ENCODE measurements at places on chromosomes 5 and 9. TPM values are rescaled to one million over a fixed set of nuclear protein-coding genes. Genes with fewer than 3 reads are reported as not detected.

TGFBI gene
- total RNA-seq, result 23.9 TPM

NUDT12 gene
- total RNA-seq, result 14.3 TPM

- H3K36me3 ChIP-seq, result no peaks in the 10 kb centered on the region
- H3K27me3 ChIP-seq, result no peaks in the 10 kb centered on the region
- DNase-seq, result no peak
- no peak overlapping the region for H3K4me3 ChIP-seq
- H3K27ac ChIP-seq, result no peak overlapping the region
- H3K4me1 ChIP-seq, result peaks cover 17% of the 10 kb centered on the region
Measured at GRCh38 chr9:124726886-124727285, 44.2 kb downstream of the NR6A1 start.

GFI1B gene
- total RNA-seq, result not detected

DNA sequence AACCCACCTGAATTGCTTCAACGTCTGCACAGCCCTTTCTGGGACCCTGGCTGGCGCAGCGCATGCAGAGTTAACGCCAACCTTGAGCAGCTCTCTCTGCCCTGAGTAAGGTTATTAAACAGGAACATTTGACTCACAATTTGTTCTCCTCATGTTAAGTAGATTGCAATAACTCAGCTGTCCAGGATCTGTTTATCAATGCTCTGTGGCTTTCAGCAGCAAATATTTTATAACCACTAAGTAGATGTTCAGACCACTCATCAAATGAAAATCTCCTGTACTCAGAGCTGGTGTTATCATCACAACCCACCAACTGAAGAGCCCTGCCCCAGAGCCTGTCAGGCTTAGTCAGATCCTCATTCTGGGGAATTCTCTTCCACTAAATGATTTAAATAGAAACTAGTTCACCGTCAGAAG is 403.0 kb downstream of the ZNF608 start:
- H3K27me3 ChIP-seq, result no peaks in the 10 kb centered on the region
- no peak overlapping the region for H3K4me3 ChIP-seq
- no peaks in the 10 kb centered on the region for H3K36me3 ChIP-seq
- H3K4me1 ChIP-seq, result peaks cover 13% of the 10 kb centered on the region
- DNase-seq, result no peak

ADAMTS2 gene
- total RNA-seq, result 19.1 TPM

GRCh38 chr9:31824860-31825259 is 559.6 kb upstream of the ACO1 start:
- no peak overlapping the region for H3K4me3 ChIP-seq
- no peaks in the 10 kb centered on the region for H3K36me3 ChIP-seq
- peaks cover 6% of the 10 kb centered on the region for H3K4me1 ChIP-seq
- no peak overlapping the region for H3K27ac ChIP-seq

DNA sequence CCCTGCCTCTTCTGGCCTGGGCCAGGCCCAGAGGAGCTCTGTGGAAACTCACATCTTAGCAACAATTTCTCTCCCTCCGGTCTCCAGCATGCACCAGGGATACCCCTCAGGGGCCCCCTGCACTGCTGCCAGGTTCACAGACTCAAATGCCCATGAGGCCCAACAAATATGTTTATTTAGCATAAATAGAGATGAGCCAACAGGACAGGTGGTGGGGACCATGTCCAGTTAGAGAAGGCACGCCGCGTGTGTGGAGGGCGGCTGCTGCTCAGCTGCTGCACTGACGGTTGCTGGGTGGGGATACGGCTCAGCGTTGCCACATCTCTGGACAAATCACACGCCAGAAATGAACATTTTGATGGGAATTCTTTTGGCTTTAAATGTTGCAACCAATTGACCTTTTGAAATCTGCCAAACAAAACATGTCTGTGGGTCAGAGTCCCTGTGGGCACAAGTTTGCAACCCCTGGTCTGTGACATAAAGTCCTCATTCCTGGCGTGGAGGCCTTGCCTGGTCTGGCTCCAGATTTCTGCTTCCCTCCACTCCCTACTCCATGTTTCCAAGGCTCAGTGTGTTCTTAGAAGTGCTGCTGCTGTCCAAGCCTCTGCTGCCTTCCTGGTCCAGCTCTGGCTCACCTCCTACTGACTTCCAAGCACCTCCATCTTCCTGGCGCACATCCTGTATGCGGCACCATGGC is 88.9 kb downstream of the AMBP start:
- peak; percentile 30 for DNase-seq
- H3K4me3 ChIP-seq, result no peak overlapping the region
- H3K27me3 ChIP-seq, result no peaks in the 10 kb centered on the region
- no peaks in the 10 kb centered on the region for H3K36me3 ChIP-seq

- H3K4me3 ChIP-seq, result no peak overlapping the region
- H3K36me3 ChIP-seq, result no peaks in the 10 kb centered on the region
Measured at GRCh38 chr5:89120719-89121118, 237.7 kb upstream of the MEF2C start.

DNA sequence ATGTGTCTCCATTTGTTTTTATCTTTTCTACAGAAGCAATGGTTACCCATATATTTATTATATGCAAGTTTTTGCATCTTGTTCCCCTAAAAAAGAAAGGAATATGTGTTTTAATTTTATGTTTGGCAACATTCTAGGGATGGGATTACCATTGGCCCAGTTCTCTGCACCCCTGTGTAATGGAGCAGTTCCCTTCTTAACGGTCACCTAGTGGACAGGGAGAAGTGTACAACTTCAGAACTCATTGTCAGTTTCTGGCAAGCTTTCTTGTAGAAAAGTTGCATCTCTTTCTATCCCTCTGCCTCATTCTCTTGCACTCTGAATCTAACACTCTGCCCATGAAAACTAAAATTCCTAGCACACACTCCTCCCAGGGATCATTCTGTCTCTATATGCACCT is 78.2 kb downstream of the DOCK8 start:
- H3K4me1 ChIP-seq, result no peaks in the 10 kb centered on the region
- no peaks in the 10 kb centered on the region for H3K36me3 ChIP-seq
- no peak for DNase-seq
- no peak overlapping the region for H3K4me3 ChIP-seq
- no peaks in the 10 kb centered on the region for H3K27me3 ChIP-seq

Measured in body of pancreas (tissue), 4 donors.